ENCODE measurements at places on chromosomes 13 and 19. TPM values are rescaled to one million over a fixed set of nuclear protein-coding genes. Genes with fewer than 3 reads are reported as not detected.

SIAH3 gene
- 0.15 TPM for polyA plus RNA-seq

OR7C1 gene
- 0.18 TPM for polyA plus RNA-seq

ZNF433 gene
- polyA plus RNA-seq: 4.6 TPM

ZNF471 gene
- 14.6 TPM for polyA plus RNA-seq

Measured in hindlimb muscle (tissue), 1 donor.